Posterior vena cava (tissue), 2 donors: ENCODE measurements at places on chromosomes 4 and X. TPM values are rescaled to one million over a fixed set of nuclear protein-coding genes. Genes with fewer than 3 reads are reported as not detected.

FOXR2 gene
- total RNA-seq = not detected

SLC7A11 gene
- total RNA-seq = 1.9 TPM

SPOCK3 gene
- total RNA-seq = not detected

MAGEA1 gene
- total RNA-seq = not detected

MAOA gene
- total RNA-seq = 90.5 TPM

CYBB gene
- 67.5 TPM for total RNA-seq

PABPC1L2A gene
- total RNA-seq = not detected

GCNA gene
- 1.8 TPM for total RNA-seq

F8A1 gene
- 21.7 TPM for total RNA-seq

SSX1 gene
- not detected for total RNA-seq

EFHC2 gene
- 1.4 TPM for total RNA-seq

DCHS2 gene
- 0.71 TPM for total RNA-seq

SRPX gene
- total RNA-seq = 228 TPM

SSX5 gene
- not detected for total RNA-seq

GRPR gene
- total RNA-seq = 0.19 TPM

IL2 gene
- not detected for total RNA-seq

TMEM150C gene
- 6.9 TPM for total RNA-seq

MAGED4 gene
- 5.9 TPM for total RNA-seq

PF4V1 gene
- total RNA-seq = not detected

CNGA1 gene
- total RNA-seq = 0.57 TPM

NXF2B gene
- total RNA-seq = not detected

SLITRK4 gene
- total RNA-seq = 4.2 TPM

AKAP14 gene
- not detected for total RNA-seq

NAA11 gene
- total RNA-seq = not detected

PRR32 gene
- not detected for total RNA-seq

MCF2 gene
- 0.33 TPM for total RNA-seq

STATH gene
- not detected for total RNA-seq

IL13RA1 gene
- 54.1 TPM for total RNA-seq

TLR1 gene
- total RNA-seq = 15.8 TPM

PAGE1 gene
- not detected for total RNA-seq

NPY1R gene
- 61.9 TPM for total RNA-seq

OPN1LW gene
- total RNA-seq = not detected

OPN1MW2 gene
- not detected for total RNA-seq

BCLAF3 gene
- total RNA-seq = 11.7 TPM

RS1 gene
- not detected for total RNA-seq
